ENCODE measurements at places on chromosomes 13 and 19.

DNA sequence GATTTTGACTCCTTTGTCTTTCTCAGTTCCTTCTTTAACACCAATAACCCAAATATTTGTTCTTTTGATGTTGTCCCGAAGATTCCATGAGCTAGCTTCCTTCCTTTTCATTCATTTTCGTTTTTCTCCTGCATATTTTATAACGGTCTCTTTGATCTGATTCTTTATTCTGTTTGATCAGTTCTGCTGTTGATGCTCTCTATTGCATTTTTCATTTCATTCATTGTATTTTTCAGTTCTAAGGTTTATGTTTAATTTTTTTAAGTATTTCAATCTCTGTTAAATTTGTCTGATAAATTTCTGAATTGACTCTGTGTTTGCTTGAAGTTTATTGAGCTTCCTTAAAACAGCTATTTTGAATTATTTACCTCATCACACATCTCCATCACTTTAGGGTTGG is 68.4 kb upstream of the LRCH1 start:
- DNase-seq, result no peak

GRCh38 chr13:48564056-48564455 is 31.2 kb upstream of the RCBTB2 start:
- DNase-seq, result no peak

GRCh38 chr19:53037101-53038097 is 7.1 kb upstream of the ERVV-2 start:
- DNase-seq, result no peak

GRCh38 chr13:43133792-43134191 is 110.4 kb downstream of the DNAJC15 start:
- no peak for DNase-seq

DNA sequence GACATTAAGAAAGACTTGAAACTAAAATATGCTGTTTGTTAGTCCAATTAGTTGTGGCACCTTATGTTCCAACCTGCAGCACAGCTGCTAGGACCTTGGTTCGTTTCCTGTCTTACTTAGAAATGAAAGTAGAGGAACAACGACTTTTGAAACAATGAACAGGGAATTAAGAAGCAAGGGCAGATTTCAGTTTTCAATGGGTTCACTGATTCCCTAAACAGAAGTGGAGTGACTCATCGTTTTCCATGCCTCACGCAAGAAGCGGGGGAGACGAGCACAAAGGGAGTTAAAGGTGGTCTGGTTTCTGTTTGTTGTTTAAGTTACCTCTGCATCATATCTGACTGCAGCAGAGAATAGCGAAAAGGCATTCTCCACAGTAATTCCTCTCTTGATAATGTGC is 44.8 kb downstream of the PHF11 start:
- DNase-seq, result no peak

- DNase-seq, result no peak
These were observed 7.3 kb upstream of the TYROBP start for GRCh38 chr19:35915443-35915842.

DNA sequence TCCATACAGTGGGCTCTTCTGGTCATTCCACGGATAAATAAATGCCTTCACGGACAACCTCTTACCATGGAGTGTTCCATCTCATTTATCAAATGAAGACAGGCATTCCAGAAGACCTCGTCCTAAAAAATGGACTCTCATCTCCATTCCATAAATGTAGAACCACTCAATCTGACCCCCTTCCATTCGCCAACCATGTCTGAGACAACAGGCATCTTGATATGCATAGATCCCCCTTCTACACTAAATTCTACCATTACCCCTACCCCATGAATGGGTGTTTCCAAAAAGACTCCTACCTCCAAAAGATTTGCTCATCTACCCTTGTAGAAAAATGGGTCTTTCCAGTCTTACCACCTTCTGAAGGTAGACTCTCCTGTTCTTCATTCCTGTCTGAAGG is 9.0 kb downstream of the RASIP1 start:
- no peak for DNase-seq

GRCh38 chr13:83453723-83454122 is 428.6 kb downstream of the SLITRK1 start:
- no peak for DNase-seq

DNA sequence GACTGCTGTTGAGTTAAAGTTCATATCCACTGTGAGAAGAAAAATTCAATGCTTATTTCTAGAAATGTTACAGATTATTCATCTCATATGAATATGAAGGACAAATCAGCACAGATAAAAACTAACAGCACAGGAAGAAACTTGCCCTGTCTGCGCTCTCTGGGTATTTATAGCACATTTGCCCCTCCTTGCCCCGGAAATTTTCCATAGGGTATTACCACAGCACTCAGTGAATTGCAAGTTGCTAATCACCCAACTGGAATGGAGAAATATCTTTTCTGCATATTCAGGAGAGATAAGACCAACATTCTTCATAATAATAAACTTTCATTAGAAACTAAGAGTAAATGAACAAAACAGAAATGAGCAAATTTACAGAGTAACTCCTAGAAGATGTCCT is 318.0 kb upstream of the KLF12 start:
- no peak for DNase-seq

- no peak for DNase-seq
These were observed 589.9 kb downstream of the TBC1D4 start for GRCh38 chr13:74892096-74892495.

DNA sequence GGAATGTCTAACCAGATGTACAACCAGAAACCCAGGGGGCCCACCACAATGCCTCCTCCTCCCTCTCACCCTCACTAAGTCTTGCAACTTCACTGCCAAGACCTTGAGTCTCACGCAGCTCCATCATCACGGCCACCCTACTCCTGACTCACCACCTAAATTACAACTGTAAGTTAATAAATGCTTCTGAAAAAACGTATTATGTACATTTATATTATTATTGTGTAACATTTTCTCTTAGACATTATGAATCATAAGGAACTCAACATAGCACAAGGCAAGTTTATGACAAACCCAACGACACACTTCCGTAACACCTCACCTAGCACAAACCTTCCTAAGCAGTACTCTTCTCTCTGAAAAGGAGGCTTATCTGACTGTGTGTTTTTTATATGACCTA is 20.7 kb downstream of the MIPEP start:
- no peak for DNase-seq

- no peak for DNase-seq
These were observed 417.1 kb downstream of the OLFM4 start for GRCh38 chr13:53445686-53446085.

DNA sequence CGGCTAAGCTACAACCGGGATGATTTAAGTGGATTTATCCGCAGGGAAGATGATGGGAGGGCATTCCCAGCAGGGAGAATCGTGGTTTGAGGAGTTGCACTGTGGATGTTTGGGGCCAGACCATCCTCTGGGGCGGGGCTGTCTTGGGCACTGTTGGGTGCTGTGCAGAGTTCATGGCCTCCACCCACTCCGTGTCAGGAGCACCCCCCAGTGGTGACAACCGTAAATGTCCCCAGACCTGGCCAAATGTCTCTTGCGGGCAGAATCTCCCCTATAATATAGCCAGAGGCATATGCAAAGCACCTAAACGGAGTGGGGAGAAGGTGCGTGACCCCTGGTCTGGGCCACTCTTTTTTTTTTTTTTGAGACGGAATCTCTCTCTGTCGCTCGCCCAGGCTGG is 40.2 kb downstream of the SMIM24 start:
- DNase-seq, result peak; percentile 12

- peak; percentile 82 for DNase-seq
These were observed 6.7 kb downstream of the GRIN2D start for GRCh38 chr19:48400018-48400742.

DNA sequence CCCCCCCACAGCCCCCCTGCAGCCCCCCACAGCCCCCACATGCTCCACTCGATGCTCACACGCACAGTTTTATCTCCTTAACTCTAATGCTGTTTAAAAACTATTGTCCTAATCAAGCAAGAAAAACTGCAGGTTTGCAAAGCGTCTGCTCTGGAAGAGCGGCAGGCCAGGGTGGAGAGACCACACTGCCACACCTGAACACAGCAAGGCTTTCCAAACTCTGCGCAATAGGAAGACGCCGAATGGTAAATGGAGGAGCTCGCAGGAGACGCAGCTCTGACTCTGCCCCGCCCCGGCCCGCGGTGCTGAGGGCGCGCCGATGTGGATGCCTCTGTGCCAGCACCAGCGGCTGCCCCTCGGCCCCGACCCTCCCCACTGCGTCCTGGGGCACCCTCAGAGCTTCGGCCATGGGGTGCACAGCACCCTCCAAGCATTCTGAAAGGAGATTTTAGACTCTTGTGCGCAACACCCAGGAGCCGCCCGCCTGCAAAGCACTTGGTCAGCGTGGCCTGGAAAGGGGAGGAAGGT is 32.4 kb downstream of the RASA3 start:
- no peak for DNase-seq

- DNase-seq, result no peak
These were observed 64.3 kb upstream of the SIAH3 start for GRCh38 chr13:45915686-45916439.

GRCh38 chr13:109667056-109667455 is 119.3 kb downstream of the IRS2 start:
- DNase-seq, result no peak

DNA sequence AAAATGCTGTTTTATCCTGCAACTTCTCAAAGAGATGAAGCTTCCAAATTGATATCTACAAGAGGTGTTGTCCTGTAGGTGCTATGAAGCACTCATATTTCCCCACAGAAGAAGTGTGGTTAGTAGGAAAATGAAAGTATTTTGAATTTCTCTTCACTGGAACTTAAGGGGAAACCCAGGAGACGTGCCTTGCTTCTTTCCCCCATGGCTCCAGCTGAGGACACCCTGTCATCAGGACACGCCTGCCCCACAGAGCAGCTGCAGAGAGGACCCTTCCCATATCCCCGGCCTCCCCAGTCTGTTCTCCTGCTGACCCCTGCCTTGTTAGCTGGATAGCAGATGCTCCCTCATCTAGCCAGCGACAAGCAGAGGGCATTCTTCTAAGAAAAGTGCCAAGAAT is 371.3 kb downstream of the COG6 start:
- DNase-seq, result no peak

GRCh38 chr19:7923295-7924191 is 2.4 kb downstream of the CTXN1 start:
- no peak for DNase-seq

- DNase-seq, result no peak
These were observed 73.8 kb downstream of the CCDC70 start for GRCh38 chr13:51935326-51936171.

DNA sequence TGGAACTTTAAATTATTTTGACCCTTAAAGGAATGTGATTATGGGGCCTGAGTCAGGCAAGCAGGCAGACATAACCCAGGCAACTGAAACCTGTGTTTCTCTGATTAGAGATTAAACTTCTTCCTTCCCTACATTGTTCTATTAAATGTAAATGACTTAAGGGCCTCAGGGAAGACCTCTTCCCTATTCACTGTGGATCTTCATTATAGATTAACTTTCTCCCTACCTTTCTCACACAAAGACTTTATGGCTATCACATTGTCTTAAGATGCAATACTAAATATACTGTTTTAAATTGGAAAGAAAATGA is 8.8 kb upstream of the METTL21C start:
- DNase-seq, result no peak

DNA sequence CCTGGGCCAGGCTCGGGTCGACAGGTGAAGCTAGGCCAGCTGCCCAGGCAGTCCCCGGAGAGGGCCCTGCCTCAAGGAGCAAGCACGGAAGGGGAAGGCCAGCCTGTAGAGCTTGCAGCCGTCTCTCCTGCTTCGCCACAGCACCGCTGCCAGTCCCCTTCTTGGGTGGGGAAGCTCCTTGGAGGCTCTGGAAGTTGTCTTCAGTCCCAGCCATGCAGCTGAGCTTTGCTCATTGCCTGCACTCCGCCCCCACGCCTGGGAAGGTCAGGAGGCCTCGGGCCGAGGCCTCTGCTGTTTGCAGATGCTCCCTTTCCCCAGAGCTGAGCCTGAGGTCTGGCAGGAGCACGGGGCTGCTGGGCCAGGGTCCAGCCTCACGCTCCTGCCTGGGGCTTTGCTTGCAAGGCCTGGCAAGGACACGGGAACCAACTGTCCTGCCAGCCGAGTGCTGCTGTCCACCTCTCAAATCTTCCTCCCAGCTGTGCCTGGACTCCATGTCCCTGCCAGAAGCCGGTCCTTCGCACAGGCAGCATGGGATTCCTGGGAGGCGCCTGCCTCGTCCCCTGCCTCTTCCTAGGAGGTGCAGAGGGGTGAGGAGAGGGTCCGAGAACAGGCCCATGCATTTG is 13.3 kb downstream of the PLEKHF1 start:
- no peak for DNase-seq

DNA sequence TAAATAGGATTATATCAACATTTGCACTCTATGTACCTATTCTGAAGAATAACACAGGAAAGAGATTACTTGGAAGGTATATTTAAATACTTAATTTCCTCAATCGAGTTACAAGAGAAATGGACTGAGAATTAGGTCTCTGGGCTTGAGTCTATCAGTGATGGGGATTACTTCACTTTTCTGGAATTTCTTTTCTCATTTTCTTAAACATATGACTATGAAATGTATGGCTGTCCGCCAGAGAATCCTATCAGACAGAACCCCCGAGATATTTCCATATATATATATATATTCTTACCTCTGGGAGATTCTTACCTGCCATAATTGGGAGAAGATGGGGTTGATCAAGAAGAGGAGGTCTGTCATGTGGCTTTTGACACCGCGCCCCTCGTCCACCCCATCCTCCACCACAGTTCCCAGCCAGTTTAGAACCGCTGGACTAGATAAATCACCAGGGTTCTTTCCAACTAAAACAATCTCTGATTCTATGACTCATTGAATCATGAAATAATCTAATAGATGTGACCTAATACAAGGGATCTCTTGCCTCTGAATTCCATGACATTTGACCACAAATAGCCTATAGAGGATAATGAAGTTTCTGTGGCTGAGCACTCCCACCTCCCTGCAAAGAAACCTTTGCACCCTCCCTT is 231.3 kb downstream of the TBC1D4 start:
- DNase-seq, result no peak

DNA sequence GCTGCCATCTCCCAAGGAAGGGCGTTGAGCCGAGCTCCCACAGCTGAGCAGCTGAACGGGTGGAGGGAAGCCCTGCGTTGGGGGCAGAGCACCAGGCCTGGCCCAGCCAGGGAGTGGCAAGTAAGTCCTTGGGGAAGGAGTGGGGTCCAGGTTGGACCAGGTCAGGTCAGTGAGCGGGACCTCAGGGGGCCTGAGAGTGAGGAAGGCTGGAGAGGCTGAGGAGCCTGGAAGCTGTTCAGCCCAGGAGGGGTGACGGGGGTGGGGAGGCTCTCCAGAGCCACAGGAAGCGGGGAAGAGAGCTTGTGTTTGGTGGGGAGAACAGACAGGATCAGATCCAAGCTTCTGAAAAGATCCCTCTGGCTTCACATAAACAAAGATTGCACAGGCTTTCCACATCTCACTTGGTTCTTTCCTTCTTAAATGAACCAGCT is 55.4 kb upstream of the ATP12A start:
- DNase-seq, result no peak

- no peak for DNase-seq
These were observed 316.7 kb downstream of the DIAPH3 start for GRCh38 chr13:59846845-59847620.
